ENCODE measurements at places on chromosomes 3 and 15.

DNA sequence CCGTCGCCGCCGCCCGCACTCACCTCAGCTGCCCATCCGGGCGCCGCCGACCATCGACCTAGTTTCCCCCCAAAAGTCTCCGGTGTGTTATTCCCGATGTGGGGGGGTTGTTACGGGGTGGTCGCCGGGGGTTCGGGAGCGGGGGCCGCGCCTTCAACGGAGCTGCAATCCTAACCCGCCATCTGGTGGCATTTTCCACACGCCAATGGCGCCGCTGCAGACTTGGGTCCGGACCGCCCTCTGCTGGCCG lies at the start of gene STAG1:
Gene STAG1, minus strand, starts transcription at position 207 of the 250 bp plus-strand sequence. CDS start 121,480 bp downstream, outside the sequence.
- DNase-seq: no peak

- no peak for DNase-seq
Measured at GRCh38 chr3:29430558-29430971, 149.7 kb downstream of the RBMS3 start.

DNA sequence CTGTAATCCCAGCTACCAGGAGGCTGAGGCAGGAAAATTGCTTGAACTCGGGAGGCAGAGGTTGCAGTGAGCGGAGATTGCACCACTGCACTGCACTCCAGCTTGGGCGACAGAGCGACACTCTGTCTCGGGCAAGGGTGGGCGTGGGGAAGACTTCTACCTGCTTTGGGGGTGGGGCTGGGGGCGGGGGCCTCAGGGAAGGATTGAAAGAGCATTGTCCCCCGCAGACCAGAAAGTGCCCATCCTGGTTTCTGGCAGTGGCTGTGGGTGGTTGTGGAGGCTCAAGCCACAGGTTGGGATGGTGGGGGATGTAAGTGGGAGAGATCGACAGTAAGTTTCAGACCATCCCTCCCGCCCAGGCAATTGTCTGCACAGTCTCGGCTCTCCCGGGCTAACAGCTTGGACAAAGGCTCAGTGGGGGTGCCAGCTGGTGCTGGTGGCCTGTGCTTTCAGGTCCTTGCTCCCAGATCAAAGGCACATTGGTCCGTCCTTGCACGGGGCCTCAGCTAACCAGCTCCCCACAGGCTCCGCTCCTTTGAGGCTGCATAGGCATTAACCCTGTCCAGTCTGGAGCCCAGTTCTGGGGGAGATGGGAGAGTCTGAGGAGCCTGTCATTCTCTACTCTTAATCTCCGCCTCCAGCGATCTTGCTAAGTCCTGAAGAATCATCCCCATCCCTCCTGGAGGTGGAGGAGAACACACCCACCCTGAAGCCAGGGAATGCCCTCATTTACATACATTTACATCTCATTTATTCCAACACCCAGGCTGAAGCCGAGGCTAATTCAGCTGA lies 8.6 kb downstream of the SCN5A start:
- peak; percentile 88 for DNase-seq

GRCh38 chr15:90851114-90851513 lies 17.3 kb upstream of the FURIN start:
- no peak for DNase-seq

DNA sequence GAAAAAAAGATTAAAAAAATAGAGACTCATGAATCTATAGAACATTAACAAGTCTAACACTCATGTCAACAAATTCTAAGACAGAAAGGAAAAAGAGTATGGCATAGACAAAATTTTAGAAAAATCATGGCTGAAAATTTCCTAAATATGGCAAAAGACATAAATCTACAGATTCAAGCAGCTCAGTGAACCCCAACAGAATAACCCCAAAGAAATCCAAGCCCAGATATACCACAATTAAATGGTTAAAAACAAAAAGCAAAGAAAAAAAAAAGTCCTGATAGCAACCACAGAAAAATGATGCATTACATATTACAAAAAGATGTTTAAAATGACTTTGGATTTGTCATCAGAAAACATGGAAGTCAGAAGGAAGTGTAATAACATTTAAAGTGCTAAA lies 75.6 kb downstream of the AQR start:
- no peak for DNase-seq

GRCh38 chr15:95559875-95560394 lies 770.6 kb upstream of the NR2F2 start:
- no peak for DNase-seq

DNA sequence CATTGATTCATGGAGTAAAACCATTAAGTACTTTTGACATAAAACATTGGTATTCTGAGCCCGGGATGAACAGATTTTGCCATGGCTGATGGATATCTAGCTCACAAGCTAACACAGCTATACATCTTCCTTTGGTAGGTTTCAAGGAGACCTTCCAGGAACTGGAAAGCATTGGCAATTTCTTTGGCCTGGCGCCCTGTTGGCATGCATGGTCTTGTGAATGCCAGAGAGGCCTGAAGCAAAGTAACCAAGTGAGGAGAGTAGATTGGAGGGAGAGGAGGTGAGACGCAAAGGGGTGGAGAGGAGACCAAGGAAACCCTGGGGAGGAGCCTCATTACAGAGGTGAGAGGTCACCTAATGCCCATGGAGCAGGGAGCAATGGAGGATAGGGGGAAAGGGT lies 67.2 kb downstream of the SQOR start:
- no peak for DNase-seq

GRCh38 chr3:177401375-177401774 lies 204.1 kb upstream of the TBL1XR1 start:
- DNase-seq: no peak

- no peak for DNase-seq
Measured at GRCh38 chr3:52286777-52287110, 884 bp upstream of the GLYCTK start.

DNA sequence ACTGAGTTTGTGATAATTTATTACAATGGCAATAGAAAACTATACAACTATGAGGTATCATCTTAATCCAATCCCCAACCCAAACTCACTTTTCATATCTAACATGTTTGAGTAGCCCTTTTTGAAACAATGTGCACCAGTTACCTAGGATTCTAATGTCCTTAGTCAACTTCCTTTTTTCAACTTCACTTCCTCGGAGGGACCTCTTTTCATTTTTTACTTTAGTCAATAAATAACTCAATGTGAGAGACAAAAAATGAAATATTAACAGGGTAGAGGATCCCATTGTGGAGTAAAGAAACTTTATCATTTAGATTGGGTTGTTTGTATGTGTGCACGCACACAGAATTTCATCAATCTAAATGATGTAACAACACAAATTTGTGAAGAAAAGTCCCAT lies 193.6 kb upstream of the LRRC3B start:
- DNase-seq: no peak

DNA sequence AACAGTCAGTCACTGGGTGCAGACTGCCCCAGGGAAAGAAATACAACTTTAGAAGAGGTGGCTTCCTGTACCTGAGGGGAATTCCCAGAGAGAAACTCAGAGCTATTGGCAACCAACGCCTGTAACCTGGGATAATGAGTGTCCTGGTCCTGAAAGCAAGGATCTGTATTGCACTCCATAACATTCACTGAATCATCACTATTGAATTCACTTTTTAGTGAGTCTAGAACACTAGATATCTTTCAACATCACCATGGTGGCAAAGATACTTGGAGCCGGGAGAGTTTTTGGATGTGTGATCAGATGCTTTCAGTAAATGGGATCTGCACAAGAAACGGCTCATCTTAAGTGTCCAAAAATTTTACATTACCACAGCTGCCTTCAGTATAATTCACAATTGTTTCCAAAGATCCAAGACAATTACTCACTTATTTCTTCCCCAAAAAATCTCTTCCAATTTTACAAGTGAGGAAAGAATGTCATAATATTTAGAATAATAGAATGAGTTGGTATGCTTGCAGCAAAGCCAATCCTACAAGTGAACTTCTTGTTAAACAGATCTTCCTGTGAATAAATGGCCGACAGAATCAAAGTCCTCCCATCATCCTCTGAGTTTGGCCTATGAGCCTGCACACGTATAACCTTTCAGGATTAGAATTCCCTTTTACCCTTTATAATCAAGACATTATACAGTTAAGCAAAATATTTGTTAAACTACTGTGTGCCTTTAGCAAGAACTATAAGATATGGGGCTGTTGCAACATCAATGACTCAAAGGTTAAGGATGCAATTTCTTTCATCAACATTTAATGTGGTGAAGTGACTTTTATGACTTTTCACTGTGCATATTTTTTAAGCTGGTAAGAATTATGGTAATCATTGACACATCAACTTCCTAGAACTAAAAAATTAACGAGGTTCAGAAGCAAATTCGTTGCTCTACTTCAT lies 243.3 kb upstream of the COL8A1 start:
- DNase-seq: no peak

GRCh38 chr3:30642849-30643361 lies 36.5 kb downstream of the TGFBR2 start:
- DNase-seq: no peak

DNA sequence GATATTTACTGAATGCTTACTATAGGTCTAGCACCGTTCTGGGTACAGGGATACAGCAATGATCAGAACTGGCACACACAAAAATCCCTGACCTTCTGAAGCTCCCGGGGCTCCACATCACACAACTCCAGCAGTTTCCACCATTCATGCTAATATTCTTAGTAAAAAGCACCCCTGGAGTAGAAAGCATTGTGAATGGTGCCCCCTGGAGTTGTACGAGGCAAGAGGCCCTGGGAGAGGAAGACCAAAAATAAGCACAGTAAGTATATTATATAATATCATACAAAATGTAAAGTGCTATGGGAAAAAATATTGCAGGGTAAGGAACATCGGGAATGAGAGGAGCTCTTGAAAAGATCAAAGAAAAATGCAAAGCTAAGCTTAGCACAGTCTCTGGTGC lies 790 bp upstream of the SRGAP3 start:
- DNase-seq: no peak

GRCh38 chr3:165749821-165750220 lies 87.4 kb downstream of the BCHE start:
- DNase-seq: no peak

DNA sequence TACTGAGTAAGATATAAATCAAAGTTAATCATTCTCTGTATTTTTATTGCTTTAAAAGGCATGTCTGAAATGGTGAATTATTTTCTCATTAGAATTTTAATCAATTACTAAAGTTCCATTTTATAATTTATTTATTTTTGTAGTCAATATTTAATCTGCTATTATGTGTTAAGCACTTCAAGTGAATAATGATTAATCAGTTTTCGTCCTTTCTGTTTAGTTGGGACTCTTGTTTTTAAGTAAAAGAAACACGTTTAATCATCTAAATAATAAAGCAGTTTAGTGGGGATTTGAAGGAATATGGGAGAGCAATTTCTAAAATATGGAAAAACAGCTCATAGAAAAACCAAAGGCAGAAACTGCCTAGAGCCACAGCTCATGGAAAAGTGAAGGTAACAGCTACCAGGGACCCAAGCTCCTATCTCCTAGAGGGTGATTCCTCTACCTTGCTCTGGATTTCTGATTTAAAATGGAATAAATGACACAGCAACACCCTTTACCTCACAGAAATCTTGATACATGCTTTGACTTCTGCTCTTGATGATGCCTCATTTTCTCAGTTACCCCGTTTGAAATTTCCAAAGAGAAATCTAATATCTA lies 28.0 kb upstream of the SUCNR1 start:
- no peak for DNase-seq

DNA sequence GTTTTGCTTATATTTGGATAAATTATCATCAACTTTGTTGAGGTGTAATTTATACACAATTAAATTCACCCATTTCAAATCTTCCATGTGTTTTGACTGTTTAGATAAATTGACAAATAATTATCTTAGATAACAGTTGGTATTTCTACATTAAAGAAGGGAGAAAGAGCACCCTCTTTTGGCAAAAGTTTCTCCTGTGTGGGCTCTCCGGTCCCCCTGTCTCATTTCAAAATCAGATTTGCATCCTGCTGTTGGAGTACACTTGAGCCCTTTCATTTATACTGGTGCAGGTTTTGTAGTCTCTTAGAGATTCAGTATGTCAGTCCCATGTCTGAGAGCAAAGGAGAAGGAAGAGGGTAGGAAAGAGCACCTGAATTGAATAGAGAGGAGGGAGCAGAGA lies 49.4 kb downstream of the NKIRAS1 start:
- DNase-seq: no peak

DNA sequence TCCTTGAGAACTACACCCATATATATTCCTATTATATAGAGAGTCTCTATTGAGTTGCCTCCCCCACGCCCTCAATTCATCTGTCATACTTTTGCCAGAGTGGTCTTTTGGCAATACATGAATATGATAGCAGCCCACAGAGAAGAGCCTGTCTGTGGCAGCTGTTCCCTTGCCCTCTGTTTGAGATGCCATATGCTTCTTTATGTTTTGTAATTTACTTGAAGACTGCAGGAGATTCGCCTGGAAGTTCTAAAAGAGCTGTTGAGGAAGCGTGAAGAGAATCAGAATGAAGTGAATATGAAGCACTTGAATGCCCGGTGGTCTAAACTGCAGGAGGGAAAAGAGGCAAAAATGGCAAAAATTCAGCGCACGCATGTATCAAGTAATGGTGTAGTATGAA lies 27.2 kb downstream of the CFAP91 start:
- no peak for DNase-seq

DNA sequence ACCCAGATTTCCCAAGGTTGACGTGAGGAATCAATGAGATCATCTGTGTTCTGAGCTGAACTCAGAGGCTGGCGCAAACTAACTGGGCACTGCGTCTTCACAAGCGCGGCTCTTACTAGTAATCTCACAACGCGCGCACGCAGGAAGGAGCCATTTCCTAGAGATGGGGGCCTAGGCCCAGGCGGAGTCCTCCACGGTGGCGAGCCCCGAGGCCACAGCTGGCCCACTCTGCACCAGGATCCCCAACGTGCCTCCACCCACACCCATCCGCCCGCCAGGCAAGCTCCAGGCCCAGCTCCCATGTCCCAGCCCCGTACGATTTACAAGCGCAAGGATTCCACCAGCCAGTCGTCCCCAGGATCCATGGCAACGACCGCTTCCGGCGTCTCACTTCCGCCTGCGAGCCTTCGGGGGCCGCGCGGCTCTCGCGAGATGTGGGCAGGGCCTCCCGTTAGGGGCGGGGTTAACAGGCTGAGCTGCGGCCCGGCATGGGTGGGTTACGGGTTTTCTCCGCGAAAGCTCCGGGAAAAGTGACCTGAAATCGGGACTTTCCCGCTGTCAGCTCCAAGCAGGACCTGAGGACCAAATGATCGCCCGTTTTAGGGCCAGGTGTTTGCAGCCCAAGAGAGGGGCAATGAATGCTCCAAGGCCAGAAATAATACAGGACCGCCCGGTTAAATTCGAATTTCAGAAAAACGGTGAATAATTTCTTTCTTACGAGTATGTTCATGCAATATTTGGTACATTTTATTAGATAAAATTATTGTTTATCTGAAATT lies at the start of gene WDR73:
Gene WDR73, minus strand, starts transcription at position 374 of the 779 bp plus-strand sequence. Its CDS starts 9 bp downstream, at position 365.
- DNase-seq: peak; percentile 91

GRCh38 chr3:81788610-81789009 lies 27.2 kb upstream of the GBE1 start:
- DNase-seq: no peak

DNA sequence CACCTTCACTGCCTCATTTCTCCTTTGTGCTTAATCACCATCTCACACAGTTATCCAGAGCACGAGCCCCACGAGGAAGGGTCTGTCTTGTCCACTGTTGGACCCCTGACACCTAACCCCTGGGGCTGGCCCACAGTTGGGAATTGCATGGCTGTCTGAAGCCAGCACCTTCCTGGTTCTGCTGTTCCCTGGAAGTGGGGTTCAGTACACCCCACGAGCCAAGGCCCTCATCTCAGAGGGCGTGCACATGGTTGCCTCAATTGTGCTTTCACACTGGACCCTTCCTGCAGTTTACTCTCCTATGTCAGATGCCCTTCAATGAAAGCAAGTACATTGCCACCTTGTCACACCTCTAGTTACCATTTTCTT lies 30.7 kb downstream of the BTD start:
- DNase-seq: no peak

GRCh38 chr15:96560246-96560895 lies 229.9 kb downstream of the NR2F2 start:
- no peak for DNase-seq

- DNase-seq: peak; percentile 65
Measured at GRCh38 chr15:74320352-74321247, 46.8 kb downstream of the CYP11A1 start.

All from iPS-NIHi11 (cell line).